ENCODE measurements at places on chromosomes 11 and 22. TPM values are rescaled to one million over a fixed set of nuclear protein-coding genes. Genes with fewer than 3 reads are reported as not detected.

The FOLR1 gene
- total RNA-seq: not detected

The IFITM10 gene
- 5.5 TPM for total RNA-seq

The PIH1D2 gene
- total RNA-seq: 5.5 TPM

The GRIA4 gene
- not detected for total RNA-seq

The OR5T2 gene
- total RNA-seq: not detected

The ABCC8 gene
- 0.26 TPM for total RNA-seq

The ADAMTS15 gene
- 13.3 TPM for total RNA-seq

The SUSD2 gene
- 18.2 TPM for total RNA-seq

The PLAAT4 gene
- 27.4 TPM for total RNA-seq

The TCN1 gene
- not detected for total RNA-seq

The PHOX2A gene
- not detected for total RNA-seq

The ARL14EP gene
- 51.6 TPM for total RNA-seq

The UPB1 gene
- not detected for total RNA-seq

The MGAT3 gene
- total RNA-seq: 0.13 TPM

The ANKK1 gene
- not detected for total RNA-seq

The RFPL1 gene
- total RNA-seq: not detected

The TRIM68 gene
- 12.3 TPM for total RNA-seq

The BDNF gene
- 5.0 TPM for total RNA-seq

The RIMBP3C gene
- total RNA-seq: 0.32 TPM

The GUCY1A2 gene
- total RNA-seq: 0.91 TPM

The CASP12 gene
- total RNA-seq: 0.22 TPM

The FERMT3 gene
- 1.2 TPM for total RNA-seq

The CNIH2 gene
- total RNA-seq: not detected

The CASP1 gene
- 15.8 TPM for total RNA-seq

The CDC42EP1 gene
- 30.8 TPM for total RNA-seq

The PRR33 gene
- total RNA-seq: not detected

The SCGB2A2 gene
- not detected for total RNA-seq

The SPDYC gene
- not detected for total RNA-seq

The MFNG gene
- 0.86 TPM for total RNA-seq

The OR51B4 gene
- not detected for total RNA-seq

The MYO18B gene
- 0.22 TPM for total RNA-seq

The ALKBH3 gene
- total RNA-seq: 51.4 TPM

The MYO7A gene
- total RNA-seq: 0.22 TPM

The SPON1 gene
- total RNA-seq: 3.6 TPM

The MISFA gene
- 0.43 TPM for total RNA-seq

The TTC36 gene
- 0.43 TPM for total RNA-seq

The HORMAD2 gene
- total RNA-seq: not detected

The TBC1D10A gene
- 18.0 TPM for total RNA-seq

The CHADL gene
- 1.5 TPM for total RNA-seq

The RASL10A gene
- total RNA-seq: not detected

The TSPAN32 gene
- total RNA-seq: 1.4 TPM

The APOBEC3H gene
- not detected for total RNA-seq

The OR52N5 gene
- total RNA-seq: not detected

The KDELR3 gene
- total RNA-seq: 172 TPM

The RNF169 gene
- total RNA-seq: 39.6 TPM

The ADORA2A gene
- total RNA-seq: 0.32 TPM

The CRYBB2 gene
- total RNA-seq: not detected

The BTBD18 gene
- not detected for total RNA-seq

The CABP4 gene
- not detected for total RNA-seq

The PANX2 gene
- 0.11 TPM for total RNA-seq

The ACR gene
- not detected for total RNA-seq

The KCNQ1OT1 gene
- total RNA-seq: 6.4 TPM

The HPX gene
- 2.2 TPM for total RNA-seq

The LMNTD2 gene
- total RNA-seq: 0.32 TPM

All from articular chondrocyte of knee joint (primary cell).